Stimulated activated CD8-positive, alpha-beta memory T cell treated with anti-CD3 and anti-CD28 coated beads, Interleukin-7, amount 100 ng/mL, for 48 hours (primary cell): ENCODE measurements at places on chromosomes 1 and 21.

DNA sequence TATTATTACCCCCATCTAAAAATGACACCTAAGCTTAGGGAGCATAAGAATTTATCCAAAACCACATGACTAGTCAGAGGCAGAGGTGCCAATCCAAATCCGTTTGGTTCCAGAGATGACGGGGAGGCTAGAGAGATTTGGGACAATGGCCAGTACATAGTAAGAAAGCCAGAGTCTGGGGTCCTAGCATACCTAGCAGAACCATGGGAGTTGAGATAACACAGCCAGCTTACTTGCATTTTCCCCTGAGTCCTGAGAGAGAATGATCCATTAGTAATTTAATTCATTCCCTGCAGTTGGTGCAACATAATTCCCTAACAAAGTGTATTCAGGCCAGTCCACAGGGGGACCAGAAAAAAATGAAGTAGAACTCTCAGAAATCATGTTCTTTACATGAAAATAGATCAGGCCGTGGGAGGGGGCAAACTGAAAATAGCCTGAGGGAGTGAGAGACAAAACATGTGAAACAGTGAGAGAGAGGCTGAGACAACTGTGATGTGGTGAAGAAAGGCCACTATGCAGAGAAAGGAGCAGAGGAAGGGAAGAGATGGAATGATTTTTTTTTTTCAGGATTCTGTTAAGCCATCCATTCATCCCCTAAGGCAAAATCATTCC is 243.3 kb downstream of the BRINP2 start:
- no peak for DNase-seq

GRCh38 chr21:29640080-29640508 is 299.7 kb downstream of the GRIK1 start:
- DNase-seq: no peak

DNA sequence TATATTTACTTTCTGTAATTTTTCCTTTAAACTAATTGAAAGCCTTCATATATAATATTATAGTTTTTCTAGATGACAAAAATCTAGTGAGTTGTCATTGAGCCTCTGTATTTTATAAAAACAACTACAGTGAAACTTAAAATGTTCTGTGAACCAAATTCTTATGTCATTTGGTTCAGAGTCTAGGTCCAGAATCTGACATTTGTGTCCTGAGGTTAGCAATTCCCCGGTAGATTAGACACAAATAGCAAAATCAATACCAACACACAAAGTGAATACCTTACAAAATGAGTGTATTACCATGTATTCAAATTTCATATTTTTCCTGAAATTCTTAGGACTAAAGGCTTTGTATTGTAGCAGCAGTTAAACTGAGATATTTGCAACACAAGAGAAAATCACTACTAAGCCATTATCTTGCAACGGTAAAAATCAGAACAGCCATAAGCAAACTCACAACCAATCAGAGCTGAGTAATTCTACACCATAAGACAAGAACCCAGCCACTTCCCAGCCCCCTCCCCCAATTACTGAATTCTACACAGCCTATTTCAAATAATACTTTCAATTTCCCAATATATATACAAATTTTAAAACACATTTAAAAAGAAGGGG is 573.5 kb downstream of the SMYD3 start:
- no peak for DNase-seq

- DNase-seq: no peak
Measured at GRCh38 chr1:229190057-229190575, 80.8 kb upstream of the RAB4A start.

- no peak for DNase-seq
Measured at GRCh38 chr1:147052143-147052542, 114.0 kb downstream of the NBPF12 start.

DNA sequence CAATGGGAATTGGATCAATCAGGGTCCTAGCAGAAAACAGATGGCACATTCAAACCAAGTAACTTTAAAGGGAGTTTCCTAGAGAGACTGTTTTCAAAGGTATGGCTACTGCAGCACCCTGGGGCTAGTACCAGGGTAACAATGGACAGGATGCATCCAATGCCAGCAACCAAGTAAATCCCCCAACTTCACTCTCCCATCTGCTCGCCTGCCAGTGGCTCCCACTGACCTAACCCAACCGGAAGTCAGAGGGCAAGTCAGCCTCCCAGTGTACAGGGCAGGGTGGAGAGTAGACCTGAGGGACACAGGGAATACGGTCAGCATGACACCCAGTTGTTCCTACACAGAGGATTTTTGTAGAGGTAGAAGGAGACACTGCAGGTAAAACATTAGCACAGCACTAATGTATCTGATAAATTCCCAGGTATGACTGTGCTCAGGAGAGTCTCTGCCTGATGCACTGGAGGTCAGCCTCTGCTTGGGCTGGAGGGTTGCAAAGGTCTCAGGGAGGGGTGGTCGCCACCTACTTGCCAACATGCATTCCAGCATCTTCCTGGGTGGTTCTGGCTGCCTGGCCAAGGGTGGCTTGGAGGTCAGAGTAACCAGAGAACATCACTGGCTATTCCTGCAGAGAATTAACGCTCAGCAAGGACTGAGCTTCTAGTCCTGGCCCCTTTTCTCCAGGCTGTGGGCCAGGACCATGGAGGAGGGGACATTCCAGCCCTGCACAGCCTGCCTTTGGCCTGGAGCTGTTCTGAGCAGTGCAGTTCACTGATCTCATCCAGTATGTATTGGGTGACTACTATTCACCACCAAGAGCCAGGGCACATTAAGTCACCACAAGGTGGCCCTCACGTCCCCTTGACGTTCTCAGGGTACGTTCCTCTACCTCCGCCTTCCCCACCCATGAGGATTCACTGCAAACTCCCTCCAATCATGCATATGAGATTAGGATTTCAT is 5.1 kb upstream of the GJA4 start:
- no peak for DNase-seq

GRCh38 chr1:183841950-183842794 is 37.3 kb downstream of the RGL1 start:
- no peak for DNase-seq

GRCh38 chr1:89081005-89081404 is 16.0 kb upstream of the GBP1 start:
- no peak for DNase-seq

- no peak for DNase-seq
Measured at GRCh38 chr1:204451352-204452124, 39.9 kb upstream of the PPP1R15B start.

- DNase-seq: no peak
Measured at GRCh38 chr1:235292790-235293189, 35.2 kb downstream of the ARID4B start.

GRCh38 chr1:4939266-4939665 is 284.9 kb downstream of the AJAP1 start:
- DNase-seq: no peak

- no peak for DNase-seq
Measured at GRCh38 chr1:27664291-27664690, 7.7 kb downstream of the IFI6 start.

DNA sequence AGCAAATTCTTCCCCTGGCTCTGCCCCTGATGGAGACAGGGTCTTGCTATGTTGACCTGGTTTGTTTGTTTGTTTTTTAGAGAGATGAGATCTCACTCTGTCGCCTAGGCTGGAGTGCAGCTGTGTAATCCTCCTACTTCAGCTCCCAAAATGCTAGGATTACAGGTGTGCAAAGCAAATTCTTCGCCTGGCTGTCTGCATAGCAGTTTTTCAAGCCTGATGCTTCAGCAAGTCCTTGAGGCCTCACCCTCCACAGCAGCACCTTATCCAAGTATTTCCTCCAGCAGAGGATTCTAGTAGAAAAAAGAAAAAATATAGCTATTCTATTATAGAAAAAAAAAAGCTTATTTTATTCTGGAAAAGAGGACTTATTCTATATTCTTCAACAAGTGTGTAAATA is 15.1 kb upstream of the RPL5 start:
- DNase-seq: no peak

DNA sequence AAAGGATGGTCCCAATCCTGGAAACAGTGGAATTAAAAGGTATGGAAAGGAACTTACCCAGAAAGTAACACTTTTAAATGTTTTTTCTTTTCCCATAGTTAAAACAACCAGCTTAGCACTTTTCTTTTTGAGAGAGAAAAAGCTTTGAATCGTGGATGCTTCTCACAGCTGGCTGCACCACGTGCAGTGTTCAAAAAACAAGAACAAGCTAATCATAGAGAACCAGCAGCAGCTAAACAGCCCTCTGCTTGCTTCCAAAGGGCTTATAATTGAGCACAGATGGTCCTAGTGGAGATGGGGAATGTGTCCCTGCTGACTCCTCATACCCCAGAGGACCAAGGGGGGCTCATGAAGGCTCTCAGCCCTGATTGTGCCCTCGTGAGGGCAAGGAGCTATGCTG is 26.4 kb downstream of the UTP25 start:
- DNase-seq: no peak

- no peak for DNase-seq
Measured at GRCh38 chr1:194067772-194068171, 881.4 kb upstream of the B3GALT2 start.

GRCh38 chr1:109248797-109249629 is at the start of gene CELSR2:
CELSR2 (plus strand) TSS chr1:109249539; CDS start chr1:109250080, 541 bp downstream.
- DNase-seq: peak; percentile 26

DNA sequence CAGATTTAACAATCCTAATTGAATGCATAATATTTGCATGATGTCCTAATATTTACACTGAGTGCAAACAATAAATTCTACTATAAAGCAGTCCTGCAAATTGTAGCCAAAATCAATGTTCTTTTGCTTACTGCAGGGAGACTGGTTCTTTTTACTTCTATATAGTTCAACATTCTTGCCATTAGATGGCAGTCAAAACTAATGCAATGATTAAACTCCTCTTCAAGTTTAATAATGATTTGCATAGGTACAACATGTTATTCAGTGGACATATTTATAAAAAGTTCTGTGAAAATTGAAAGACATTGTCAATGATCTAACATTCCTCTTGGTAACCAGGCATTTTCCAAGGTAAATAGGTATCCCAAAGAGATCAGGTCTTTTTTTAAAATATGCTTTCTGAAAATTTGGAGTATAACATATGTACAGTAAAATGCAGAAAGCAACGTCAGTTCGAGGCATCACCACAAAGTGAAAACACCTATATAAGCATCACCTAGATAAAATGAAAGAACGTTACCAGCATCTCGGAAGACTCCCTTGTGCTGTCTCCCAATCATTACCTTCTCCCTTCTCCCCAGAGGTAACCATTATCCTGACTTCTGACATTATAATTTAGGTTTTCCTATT is 9.8 kb upstream of the FNBP1L start:
- no peak for DNase-seq

- DNase-seq: no peak
Measured at GRCh38 chr1:29685387-29685786, 449.1 kb downstream of the PTPRU start.

DNA sequence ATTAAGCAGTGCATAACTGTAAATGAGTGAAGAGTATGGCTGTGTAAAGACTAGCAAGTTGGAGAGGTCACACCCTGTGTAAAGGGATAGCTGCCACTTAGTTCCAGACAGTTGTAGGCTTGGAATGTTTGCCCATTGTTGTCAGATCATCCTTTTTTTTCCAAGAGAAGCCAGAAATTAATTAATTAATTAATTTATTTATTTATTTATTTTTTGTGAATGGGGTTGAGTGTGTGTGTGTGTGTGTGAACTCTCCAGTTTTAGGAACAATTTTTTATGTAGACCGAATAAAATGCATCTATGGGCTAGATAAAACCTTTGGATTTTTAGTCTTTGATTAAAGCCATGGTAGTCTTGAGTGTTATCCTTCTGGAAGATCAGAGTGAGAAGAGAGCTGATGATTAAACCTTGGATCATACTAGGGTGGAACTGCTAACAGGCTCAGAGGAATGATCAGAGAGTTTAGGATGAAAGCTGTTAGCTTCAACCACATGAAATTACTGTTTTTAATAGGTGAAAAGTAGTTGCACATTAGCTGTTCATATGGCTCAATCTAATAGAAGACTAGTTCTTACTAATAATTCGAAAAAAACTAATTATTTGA is 58.4 kb downstream of the OSBPL9 start:
- no peak for DNase-seq

GRCh38 chr1:52348704-52349300 is 17.2 kb downstream of the CC2D1B start:
- DNase-seq: no peak

DNA sequence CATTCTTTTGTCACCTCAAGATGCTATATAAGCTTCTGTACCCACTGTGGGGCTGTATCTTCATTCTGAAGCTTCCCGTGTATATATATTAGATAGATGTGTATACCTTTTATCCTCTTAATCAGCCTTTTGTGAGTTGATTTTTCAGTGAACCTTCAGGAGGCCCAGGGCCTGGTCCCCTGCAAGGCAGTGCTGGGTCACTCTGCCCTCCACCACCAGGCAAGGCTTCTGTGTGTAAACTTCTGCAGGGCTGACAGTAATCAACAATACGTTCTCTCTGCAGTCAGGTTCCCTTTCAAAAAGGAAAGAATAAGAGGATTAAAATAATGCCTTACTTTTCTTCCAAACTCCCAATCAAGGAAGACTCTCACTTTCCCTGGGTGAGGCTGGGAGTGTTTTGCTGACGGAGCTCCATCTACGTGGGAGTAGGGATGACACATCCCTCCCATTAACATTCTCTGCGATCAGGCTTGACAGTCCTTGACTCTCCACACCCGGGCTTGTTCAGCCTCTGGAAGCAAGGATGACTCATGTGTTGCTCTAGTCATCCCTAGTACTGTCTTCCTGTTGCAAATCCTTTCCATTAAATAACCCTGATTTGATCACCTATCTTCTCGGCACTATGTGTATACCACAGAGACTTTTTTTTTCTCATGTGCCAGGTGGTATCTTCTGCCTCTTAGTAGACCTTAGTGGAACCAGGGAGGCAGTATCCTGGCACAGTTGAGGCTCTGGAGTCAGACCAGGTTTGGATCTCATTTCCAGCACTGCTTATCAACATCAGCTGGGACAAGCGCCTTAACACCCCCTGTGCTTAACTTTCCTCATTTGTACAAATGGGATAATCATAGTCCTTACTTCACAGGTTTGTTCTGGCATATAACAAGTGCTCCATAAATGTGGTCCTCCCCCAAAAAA is 70.3 kb upstream of the KCNK1 start:
- no peak for DNase-seq

DNA sequence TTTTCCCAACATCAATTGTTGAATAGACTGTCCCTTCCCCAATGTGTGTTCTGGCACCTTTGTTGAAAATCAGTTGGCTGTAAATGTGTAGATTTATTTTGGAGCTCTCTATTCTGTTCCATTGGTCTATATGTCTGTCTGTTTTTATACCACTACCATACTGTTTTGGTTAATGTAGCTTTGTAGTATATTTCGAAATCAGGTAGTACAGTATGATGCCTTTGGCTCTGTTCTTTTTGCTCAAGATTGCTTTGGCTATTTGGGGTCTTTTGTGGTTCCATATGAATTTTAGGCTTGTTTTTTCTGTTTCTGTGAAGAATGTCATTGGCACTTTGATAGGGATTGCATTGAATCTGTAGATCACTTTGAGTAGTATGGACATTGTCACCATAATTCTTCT is 8.1 kb downstream of the ACOT11 start:
- DNase-seq: no peak

GRCh38 chr1:94395748-94396309 is 22.4 kb upstream of the ABCD3 start:
- DNase-seq: no peak

GRCh38 chr1:30103708-30104411 is 619.5 kb downstream of the MATN1 start:
- DNase-seq: no peak

GRCh38 chr21:44371596-44371995 is 18.2 kb downstream of the TRPM2 start:
- DNase-seq: no peak

- DNase-seq: no peak
Measured at GRCh38 chr1:75257424-75257823, 123.2 kb downstream of the LHX8 start.
